ENCODE measurements at places on chromosomes 11 and 22. TPM values are rescaled to one million over a fixed set of nuclear protein-coding genes. Genes with fewer than 3 reads are reported as not detected.

The CRACR2B gene
- 14.3 TPM for total RNA-seq

The OR2AG1 gene
- not detected for total RNA-seq

- H3K27me3 ChIP-seq: no peaks in the 10 kb centered on the region
- DNase-seq: peak; percentile 30
- no peaks in the 10 kb centered on the region for H3K36me3 ChIP-seq
- peaks cover 13% of the 10 kb centered on the region for H3K4me1 ChIP-seq
- H3K4me3 ChIP-seq: no peak overlapping the region
Observed at GRCh38 chr11:76153571-76153923, 52.8 kb downstream of the WNT11 start.

The KRTAP5-8 gene
- not detected for total RNA-seq

The SCARF2 gene
- total RNA-seq: 2.5 TPM

The JRKL gene
- total RNA-seq: 5.3 TPM

DNA sequence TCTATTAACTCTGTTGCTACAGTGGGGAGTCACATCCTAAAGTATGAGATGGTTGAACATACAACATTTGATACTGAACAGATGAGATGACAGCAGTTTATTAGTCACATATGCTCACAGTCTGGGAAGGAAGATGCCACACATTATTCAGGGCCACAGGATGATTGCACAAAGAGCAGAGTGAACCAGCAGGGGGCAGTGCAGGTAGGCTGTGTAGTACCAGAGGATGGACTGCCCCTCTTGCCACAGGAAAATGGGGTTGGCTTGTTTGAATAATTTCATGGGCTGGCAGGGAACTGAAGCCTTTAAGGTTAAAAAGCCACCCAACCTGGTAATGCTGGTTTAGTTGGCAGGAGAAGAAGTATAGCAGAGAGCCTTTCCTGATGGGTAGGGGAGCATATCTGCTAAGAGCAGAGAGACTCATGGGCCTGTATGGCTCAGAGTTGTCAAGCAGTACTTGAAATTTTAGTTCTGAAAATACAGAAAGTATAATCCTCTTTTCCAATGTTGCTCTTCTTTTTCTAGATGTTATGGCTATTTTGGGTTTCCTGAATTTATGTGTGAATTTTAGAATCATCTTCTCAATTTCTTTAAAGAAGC, 180.4 kb upstream of the B3GAT1 start:
- no peaks in the 10 kb centered on the region for H3K4me1 ChIP-seq
- no peak overlapping the region for H3K27ac ChIP-seq
- no peak for DNase-seq
- H3K4me3 ChIP-seq: no peak overlapping the region

DNA sequence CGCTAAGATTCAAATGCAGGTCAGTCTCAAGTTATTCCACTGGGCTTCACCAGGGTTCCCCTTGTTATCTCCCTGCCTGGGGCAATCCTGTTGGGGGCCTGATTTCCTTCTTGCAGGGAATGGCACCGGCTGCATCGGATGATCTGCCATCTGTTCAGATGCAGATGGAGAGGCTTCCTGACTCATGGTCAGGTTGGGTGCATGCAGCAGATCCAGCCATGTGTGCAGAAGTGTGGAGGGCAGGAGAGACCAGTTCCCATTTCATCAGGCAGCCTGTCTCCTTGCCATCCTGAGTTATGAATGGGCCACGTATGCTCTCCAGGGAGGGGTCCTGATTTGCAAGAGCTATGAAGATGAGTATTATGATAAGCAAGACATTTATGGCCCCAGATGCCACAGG, 161.2 kb upstream of the PLET1 start:
- no peaks in the 10 kb centered on the region for H3K4me1 ChIP-seq
- no peak overlapping the region for H3K4me3 ChIP-seq
- no peaks in the 10 kb centered on the region for H3K27me3 ChIP-seq

GRCh38 chr11:117034901-117035300, 63.3 kb downstream of the SIK3 start:
- peaks cover 11% of the 10 kb centered on the region for H3K4me1 ChIP-seq
- DNase-seq: no peak

- no peak overlapping the region for H3K4me3 ChIP-seq
- no peak for DNase-seq
- H3K36me3 ChIP-seq: no peaks in the 10 kb centered on the region
- H3K4me1 ChIP-seq: no peaks in the 10 kb centered on the region
- no peak overlapping the region for H3K27ac ChIP-seq
Observed at GRCh38 chr22:48803171-48803947, 1024.3 kb downstream of the BRD1 start.

The NAALAD2 gene
- total RNA-seq: 0.16 TPM
